Keratinocyte (primary cell): ENCODE measurements at places on chromosomes 13 and 19. TPM values are rescaled to one million over a fixed set of nuclear protein-coding genes. Genes with fewer than 3 reads are reported as not detected.

The LILRA2 gene
- polyA plus RNA-seq, result not detected in 3 replicates

The TSSK6 gene
- polyA plus RNA-seq, result 0.47 to 1.0 TPM (median 0.77 TPM) in 3 replicates

The KLK2 gene
- 0.07 to 0.14 TPM in 2 of 3 replicates, not detected in the other for polyA plus RNA-seq

The ZNF714 gene
- 4.9 to 8.8 TPM (median 5.3 TPM) in 3 replicates for polyA plus RNA-seq

The C1QTNF9B gene
- polyA plus RNA-seq, result not detected in 3 replicates

The MUC16 gene
- 0.02 to 0.04 TPM (median 0.03 TPM) in 3 replicates for polyA plus RNA-seq

The GPR12 gene
- polyA plus RNA-seq, result 0.04 TPM in 1 of 3 replicates, not detected in the others

The ZNF98 gene
- polyA plus RNA-seq, result 0.03 TPM in 1 of 3 replicates, not detected in the others

The FARP1 gene
- 5.7 to 23.1 TPM (median 10.3 TPM) in 3 replicates for polyA plus RNA-seq

The PEG3 gene
- polyA plus RNA-seq, result 0.08 to 0.14 TPM (median 0.09 TPM) in 3 replicates

The SLC6A16 gene
- polyA plus RNA-seq, result 0.04 TPM in 1 of 3 replicates, not detected in the others

GRCh38 chr19:38362076-38362945 lies 12.1 kb upstream of the PSMD8 start:
- DNase-seq, result peak; percentile 28

DNA sequence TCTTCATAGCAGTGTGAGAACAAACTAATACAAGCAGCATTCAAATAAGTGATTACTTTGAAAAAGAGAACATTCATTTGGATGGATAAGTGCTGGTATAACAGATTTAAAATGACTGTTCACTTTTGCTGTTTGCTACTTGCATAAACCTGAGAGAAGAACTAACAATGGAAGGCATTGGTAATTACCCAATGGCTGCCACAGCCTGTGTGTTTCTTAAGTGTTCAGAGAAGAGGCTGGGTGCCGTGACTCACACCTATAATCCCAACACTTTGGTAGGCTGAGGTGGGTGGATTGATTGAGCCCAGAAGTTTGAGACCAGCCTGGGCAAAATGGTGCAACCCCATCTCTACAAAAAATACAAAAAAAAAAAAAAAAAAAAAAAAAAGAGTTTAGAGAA lies 4.9 kb upstream of the TEX26 start:
- no peak for DNase-seq

- no peak for DNase-seq
Observed at GRCh38 chr13:100836711-100837110, 162.1 kb upstream of the TMTC4 start.

- no peak for DNase-seq
Observed at GRCh38 chr13:91066745-91067144, 280.7 kb upstream of the MIR17HG start.

GRCh38 chr19:48756212-48756611 lies 888 bp downstream of the FGF21 start:
- DNase-seq, result no peak

- no peak for DNase-seq
Observed at GRCh38 chr13:32216281-32216680, 98.9 kb downstream of the ZAR1L start.

DNA sequence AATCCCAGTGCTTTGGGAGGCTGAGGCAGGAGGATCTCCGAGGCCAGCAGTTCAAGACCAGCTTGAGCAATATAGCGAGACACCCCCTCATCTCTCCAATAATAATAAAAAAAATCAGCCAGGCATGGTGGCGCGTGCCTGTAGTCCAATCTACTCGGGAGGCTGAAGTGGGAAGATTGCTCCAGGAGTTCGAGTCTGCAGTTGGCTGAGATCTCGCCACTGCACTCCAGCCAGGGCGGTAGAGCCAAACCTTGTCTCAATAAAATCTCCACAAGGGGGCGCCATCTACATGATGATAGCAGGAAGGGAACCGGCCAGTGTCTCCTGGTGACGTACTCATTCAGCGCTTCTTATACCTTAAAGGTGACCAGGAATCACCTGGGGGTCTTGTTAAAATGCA lies 13.6 kb upstream of the C5AR1 start:
- no peak for DNase-seq

- DNase-seq, result peak; percentile 13
Observed at GRCh38 chr19:15869109-15869555, 28.7 kb downstream of the CYP4F2 start.

GRCh38 chr19:9934132-9934950 lies 2.0 kb downstream of the OLFM2 start:
- no peak for DNase-seq

DNA sequence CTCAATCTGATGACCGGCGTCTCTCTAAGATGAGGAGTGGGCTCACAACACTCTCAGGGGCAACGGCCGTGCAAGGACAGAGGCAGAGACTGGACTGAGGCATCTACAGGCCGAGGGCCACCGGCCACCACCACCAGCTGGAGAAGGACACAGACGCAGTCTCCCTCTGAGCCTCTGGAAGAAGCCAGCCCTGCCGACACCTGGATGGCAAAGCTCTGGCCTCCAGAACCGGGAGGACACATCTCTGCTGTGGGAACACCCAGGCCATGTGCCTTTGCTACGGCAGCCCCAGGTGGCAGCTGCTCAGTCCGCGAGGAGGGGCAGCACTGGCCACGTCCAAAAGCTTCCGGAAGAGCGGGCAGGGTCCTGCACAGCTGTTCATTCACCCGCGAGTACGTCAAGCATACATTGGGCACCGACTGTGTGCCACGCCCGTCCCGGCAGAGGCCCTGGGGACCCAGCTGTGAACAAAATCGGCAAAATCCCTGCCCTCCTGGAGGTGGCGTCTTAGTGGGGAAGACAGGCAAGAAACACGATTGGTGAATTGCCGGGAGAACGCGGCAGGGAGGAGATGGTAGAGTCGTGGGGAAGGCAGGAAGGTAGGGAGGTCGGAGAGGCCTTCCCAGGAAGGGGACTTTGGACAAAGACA lies 17.1 kb downstream of the C2CD4C start:
- no peak for DNase-seq

DNA sequence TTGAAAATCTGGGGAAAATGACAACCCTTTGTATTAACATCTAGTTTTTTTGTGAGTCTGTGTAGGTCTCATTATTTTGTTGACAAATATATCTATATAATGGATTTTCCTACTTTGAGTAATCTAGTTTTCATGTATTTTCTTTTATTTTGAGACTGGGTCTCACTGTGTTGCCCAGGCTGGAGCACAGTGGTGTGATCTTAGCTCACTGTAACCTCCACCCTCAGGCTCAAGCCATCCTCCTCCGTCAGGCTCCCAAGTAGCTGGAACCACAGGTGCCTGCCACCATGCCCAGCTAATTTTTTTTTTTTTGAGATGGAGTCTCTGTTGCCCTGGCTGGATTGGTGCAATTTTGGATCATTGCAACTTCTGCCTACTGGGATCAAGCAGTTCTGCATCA lies 9.2 kb downstream of the ZNF525 start:
- DNase-seq, result no peak

DNA sequence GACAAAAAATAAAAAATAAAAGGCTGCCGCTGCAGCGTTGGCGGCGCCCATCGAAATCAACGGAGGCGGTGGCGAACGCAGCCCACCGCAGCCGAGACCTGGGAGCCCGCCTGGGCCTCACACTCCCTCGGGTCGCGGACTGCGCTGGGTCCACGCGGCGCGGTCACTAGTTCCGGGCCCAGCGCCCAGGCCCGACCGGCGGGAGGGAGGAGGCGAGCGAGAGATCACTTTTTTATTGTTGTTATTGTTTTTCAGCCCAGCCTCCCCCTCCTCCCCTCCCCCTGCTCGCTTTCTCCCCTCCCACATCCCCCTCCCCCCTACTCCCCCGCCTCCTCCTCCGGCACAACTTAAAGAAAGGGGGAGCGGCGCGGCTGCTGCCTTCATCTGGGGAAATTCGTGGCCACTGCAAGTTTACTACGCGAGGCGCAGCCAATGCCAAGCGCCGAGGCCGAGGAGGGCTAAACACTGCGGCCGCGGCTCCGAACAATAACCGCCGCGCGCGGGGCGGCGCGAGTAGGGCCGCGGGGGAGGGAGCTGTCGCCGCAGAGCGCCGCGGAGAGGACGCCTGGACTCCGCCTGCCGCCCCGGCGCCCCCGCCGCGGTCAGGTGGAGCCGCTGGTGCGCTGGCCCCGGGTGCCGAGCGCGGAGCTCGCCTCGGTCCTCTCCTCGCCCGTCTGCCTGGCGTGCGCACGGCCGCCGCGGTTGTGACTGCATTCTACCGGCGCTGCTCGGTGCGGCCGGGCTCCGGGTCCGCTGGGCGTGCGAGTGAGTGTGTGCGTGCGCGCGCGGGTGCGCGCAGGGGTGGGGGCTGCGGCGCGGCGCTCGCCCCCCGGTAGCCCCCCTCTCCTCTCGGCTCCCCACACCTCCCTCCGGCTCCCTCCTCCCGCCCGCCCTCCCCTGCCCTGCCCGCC lies 505 bp upstream of the ZIC2 start:
- no peak for DNase-seq

DNA sequence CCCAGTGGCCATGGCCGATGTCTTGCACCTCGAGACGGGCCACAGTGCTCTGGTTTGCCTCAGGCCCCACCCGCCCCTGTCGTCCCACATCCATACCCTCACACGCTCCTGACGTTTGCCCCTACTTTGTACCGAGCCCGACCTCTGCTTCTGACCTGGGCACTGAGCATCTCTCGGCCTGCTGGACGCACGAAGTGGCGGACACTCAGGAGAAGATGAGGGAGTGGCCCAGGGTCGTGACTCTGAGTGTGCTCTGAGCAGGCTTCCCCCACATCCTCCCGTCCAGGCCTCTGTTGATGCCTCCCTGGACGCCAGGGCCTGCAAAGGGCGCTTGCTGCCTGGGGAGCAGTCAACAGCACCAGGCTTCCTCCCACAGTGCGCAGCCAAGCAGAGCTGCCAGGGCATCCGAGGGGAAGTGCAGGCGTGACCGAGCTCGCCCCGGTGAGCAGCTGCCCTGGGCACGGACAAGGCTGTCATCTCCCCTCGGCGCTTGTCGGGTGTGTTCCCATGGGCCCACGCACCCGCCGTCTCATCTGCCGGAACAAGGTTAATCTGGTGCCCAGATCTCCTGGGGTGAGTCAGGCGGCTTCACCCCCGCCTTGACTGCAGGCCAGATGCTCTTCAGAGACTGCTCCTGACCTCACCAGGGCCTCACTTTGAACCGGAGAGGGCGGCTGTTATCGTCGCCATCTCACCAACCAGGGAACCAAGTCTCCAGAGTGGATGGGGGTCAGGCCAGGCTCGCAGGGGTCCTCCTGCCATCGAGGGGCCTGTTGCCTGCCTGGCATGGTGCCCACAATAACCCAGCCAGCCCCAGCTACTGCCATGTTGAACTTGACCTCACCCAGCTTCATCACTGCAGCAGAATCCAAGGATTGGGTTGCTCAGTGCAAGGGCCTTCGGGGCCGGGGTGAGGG lies 27.2 kb downstream of the COMP start:
- DNase-seq, result peak; percentile 84

DNA sequence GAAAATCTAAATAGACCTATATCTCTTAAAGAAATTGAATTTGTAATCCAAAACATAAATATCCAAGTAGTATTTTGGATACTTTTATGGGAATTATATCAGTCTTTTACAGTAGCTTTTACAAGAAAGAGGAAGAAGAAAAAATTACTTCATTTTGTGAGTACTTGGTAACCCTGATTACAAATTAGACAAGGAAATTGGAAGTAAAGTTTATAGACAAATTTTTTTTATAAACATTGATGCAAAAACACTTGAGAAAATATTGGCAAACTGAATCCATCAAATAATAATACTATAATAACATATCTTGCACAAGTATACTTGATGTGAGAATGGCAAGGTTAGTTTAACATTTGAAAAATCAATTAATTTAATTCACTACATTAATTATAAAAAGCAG lies 954.1 kb upstream of the MIR17HG start:
- DNase-seq, result no peak

DNA sequence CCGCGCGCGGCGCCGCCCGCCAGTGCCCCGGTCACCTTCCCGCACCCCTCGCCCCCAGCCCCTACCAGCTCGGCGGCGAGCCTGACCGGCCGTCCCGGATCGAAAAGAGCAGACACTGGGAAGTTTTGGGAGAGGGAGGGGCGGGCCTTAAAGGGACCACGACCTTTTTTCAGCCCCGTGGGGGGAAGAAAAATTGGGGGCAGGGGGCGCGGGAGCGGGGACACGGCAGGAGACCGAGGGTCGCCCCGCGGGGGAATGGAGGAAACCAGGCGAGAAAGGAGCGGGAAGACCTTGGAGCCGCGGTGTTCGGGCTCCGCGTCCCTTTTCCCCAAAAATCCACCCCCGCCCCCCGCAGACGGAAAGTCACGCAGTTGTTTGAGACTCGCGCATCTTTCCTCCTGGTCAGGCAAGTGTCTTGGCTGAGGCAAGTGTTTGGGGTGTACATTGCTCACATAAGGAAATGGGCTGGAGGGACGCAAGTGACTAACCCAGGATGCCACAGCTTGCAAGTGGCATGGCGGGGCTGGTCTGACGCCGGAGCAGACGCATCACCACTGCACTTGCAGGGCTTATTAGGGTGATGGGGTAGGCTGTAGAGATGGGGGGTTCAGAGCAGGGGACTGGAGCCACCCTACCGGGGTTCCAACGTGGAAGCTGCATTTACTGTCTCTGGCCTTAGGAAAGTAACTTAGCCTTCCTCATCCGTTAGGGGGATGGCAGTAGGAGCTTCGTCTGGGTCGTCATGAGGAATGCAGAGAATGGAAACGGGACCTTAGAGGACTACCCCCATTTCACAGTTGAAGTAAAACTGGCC lies 2.7 kb upstream of the HNRNPL start:
- no peak for DNase-seq

DNA sequence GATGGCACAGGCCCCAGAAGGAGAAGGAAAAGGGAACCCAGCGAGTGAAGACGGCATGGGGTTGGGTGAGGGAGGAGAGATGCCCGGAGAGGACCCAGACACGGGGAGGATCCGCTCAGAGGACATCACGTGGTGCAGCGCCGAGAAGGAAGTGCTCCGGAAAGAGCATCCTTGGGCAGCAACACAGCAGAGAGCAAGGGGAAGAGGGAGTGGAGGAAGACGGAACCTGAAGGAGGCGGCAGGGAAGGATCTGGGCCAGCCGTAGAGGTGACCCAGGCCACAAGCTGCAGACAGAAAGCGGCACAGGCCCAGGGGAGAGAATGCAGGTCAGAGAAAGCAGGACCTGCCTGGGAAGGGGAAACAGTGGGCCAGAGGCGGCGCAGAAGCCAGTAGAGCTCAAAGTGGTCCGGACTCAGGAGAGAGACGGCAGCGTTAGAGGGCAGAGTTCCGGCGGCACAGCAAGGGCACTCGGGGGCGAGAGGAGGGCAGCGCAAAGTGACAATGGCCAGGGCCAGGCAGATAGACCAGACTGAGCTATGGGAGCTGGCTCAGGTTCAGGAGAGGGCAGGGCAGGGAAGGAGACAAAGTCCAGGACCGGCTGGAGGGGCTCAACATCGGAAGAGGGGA lies 1.1 kb downstream of the PPP1R12C start:
- no peak for DNase-seq

DNA sequence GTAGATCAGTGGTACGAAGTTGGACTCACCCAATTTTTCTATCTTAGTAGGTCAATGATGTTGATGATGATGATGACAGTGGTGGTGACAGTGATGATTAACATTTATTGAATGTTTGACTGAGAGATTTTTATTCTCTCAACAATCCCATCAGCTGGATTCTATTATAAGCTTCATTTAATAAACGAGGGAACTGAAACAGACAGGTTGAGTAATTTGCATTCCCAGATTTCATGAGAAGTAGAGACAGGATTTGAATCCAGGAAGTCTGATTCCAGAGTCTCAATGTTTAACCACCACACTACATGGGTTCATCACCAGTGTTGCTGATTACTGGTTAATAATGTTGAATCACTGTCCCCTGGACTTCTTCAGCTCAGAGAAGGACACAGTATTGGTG lies 168.9 kb downstream of the FLT1 start:
- no peak for DNase-seq

GRCh38 chr13:97306645-97307044 lies 84.5 kb downstream of the MBNL2 start:
- no peak for DNase-seq

- DNase-seq, result no peak
Observed at GRCh38 chr13:53460796-53461195, 432.2 kb downstream of the OLFM4 start.
